ENCODE measurements at places on chromosomes 4 and X. TPM values are rescaled to one million over a fixed set of nuclear protein-coding genes. Genes with fewer than 3 reads are reported as not detected.

- no peak for DNase-seq
Measured at GRCh38 chr4:122739174-122739573, 6.7 kb downstream of the BBS12 start.

- DNase-seq = no peak
Measured at GRCh38 chrX:96386981-96387380, 297.7 kb upstream of the DIAPH2 start.

DNA sequence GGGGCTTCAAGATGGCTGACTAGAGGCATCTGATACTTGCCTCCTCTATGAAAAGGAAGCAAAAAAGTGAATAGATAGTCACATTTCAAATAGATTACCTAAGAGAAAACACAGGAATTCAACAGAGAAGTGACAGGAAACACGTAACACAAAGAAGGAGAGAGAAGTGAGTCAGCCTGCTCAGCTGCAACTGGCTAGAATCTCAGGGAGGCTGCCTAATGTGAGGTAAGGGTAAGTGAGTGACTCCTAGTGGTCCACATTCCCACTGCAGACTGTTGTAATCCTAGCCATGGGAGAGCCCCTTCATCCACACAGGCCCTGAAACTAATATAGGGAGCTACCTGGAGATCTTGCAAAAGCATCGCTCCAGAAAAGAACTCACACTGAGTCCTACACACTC, 179.2 kb downstream of the SLC7A11 start:
- DNase-seq = no peak

DNA sequence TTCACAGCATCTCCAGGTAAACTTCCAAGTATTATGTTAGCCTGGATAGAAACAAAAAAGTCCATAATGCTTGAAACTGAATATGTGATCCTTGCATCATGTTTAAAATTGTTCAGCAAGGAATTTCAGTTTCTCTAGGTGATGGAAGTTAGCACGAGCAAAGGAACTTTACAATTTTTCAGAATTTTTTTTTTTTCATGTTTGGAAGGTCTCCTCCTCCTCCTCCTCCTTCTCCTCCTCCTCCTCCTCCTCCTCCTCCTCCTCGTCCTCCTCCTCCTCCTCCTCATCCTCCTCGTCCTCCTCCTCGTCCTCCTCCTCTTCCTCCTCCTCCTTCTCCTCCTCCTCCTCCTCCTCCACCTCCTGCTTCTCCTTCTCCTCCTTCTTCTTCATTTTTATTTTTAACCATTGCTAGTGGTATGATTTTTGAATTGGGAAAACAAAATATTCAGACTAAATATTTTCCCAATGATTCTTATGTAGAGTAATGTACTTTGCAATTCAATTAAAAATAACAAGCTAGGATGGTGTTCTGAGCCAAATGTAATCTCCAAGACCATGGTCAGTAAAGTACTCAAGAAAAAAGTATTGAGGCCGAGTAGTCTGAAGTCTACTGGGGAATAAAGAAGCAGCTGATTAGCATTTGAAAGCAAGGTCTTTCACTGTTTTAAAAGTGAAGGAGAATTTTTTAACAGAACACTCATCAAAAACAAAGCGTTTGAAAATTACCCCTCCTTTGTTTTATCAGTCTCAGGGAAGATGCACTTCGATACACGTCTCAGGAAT, 420.9 kb upstream of the ATOH1 start:
- DNase-seq = no peak

- no peak for DNase-seq
Measured at GRCh38 chr4:101205916-101206315, 141.4 kb downstream of the PPP3CA start.

GRCh38 chr4:25280210-25280609, 32.4 kb upstream of the ZCCHC4 start:
- no peak for DNase-seq

DNA sequence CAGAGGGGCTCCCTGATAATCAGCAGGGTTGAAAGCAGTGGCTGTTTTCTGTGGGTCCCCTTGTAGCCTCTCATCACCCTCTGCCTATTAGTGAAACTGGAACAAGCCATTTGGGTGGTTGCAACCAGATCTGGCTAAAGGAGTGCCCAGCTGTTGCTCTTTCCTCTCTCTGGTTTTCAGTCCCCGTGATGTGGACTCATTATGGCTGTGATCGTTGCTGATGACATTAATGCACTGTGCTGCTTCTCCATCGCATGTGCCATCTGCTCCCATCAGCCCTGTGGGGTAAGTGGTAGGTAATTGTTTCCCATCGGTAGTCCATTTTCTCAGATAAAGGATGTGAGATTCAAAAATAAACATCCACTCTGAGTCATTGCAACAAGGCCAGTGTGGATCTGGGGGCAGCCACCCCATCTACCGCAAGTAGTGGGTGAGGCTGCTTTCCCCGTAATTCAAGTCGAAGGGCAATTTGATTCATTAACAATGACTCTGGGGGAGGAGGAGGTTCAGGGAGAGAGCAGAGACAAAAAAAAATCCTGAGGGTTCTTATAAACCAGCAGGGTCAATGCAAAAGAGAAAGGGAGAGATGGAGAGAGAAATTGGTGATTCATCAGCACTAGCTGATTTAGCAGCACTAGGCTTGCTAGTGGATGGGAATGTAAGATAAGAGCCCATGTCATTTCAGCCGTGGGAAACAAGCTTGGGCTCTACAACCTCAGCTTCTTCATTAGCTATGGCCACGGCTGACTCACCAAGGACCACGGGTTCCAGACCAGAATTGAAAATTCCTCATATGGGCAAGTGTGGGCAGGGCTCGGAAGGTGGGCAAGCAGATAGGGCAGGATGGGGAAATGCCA, 357.8 kb downstream of the MID1IP1 start:
- no peak for DNase-seq

DNA sequence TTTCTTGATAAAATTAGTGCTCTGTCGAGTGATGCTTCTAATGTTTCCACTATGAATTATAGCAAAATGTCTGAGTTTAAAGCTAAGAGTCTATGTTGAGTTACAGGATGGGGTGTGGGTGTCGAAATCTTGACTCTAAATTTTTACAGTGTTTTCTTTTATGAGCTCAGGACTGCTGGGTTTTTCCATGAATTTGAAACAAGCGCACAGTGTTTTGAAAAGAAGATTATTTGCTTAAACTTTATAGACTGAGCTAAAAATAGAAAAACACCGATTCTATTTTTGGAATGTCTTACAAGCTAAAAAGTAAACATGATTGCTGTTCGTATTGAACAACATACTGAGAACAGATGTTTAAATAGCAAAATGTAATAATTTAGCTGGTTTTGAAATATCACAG, 7.5 kb downstream of the PTTG2 start:
- DNase-seq = no peak

GRCh38 chr4:114495471-114495928, 103.1 kb upstream of the UGT8 start:
- no peak for DNase-seq

- no peak for DNase-seq
Measured at GRCh38 chrX:49042581-49043219, 457 bp downstream of the TFE3 start.

- DNase-seq = peak; percentile 68
Measured at GRCh38 chrX:118974088-118974907, at the start of gene LONRF3. Gene LONRF3, plus strand, starts transcription at chrX:118974618. Its CDS starts 163 bp downstream, at chrX:118974781.

- DNase-seq = no peak
Measured at GRCh38 chr4:31362756-31363155, 642.6 kb downstream of the PCDH7 start.

DNA sequence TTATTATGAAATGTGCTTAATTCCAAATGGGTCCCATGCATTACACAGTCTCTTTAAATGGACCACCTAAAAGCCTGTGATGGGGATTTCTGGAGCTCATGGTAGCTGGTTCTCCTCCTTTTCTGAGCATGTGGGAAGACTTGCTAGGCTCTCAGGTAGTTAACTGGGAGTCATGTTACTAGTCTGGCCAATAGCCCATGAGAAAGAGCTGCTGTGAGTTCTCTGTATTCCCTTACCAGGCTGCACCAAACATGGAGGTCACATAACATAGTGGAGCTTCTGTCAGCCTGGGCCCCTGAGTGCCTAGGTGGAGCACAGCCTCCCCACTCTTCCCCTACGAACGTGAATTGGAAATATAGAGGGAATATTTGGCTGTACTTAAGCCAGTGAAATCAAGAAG, 198.4 kb downstream of the MAML3 start:
- no peak for DNase-seq

GRCh38 chr4:184420881-184421416, 53.4 kb downstream of the IRF2 start:
- no peak for DNase-seq

DNA sequence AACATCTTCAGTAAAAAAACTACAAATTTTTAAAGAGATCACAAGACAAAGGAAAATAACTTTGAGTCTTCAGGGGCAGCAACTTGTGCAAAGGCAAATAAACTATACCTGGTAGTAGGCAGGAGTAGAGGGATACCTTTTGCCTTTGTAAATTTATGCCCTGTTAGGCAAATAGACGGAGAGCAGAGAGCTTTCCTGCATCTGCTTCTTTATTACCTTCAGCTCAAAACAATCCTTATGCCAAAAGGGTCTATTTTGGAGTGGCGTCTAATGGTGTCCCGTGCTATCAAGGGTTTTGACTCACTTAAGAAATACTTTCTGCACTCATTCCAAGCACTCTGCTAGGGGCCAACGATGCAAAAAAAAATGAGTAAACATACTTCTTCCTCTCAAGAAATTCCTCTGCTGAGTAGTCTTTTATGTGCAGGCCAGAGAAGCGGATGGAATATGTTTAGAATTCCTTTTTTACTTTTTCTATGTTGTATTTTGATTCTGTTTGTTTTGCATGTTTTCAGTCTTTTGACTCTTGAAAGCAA, 131.9 kb downstream of the ANXA5 start:
- DNase-seq = no peak

GRCh38 chr4:89837385-89837992, 528 bp upstream of the SNCA start:
- DNase-seq = peak; percentile 18

- no peak for DNase-seq
Measured at GRCh38 chrX:70168238-70169188, 8.8 kb upstream of the DGAT2L6 start.

DNA sequence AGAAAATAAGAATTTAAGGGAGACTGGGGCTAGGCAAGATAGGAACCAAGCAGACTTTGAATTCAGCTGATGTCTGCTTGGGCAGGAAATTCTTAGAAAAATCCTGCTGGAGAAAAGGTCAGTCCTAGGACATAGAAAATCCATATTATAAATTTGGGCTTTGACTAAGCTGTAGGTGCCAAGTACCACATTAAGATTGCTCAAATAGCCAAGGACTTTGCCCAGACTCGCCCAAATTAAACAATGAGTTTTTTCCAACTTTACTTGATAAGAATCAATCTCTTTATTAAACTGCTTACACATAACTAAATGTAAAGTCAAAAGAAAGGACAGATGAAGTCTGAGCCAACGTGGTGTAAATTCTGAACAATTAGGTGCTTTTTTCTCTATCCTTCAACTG, 95.4 kb downstream of the FUNDC1 start:
- peak; percentile 5 for DNase-seq

DNA sequence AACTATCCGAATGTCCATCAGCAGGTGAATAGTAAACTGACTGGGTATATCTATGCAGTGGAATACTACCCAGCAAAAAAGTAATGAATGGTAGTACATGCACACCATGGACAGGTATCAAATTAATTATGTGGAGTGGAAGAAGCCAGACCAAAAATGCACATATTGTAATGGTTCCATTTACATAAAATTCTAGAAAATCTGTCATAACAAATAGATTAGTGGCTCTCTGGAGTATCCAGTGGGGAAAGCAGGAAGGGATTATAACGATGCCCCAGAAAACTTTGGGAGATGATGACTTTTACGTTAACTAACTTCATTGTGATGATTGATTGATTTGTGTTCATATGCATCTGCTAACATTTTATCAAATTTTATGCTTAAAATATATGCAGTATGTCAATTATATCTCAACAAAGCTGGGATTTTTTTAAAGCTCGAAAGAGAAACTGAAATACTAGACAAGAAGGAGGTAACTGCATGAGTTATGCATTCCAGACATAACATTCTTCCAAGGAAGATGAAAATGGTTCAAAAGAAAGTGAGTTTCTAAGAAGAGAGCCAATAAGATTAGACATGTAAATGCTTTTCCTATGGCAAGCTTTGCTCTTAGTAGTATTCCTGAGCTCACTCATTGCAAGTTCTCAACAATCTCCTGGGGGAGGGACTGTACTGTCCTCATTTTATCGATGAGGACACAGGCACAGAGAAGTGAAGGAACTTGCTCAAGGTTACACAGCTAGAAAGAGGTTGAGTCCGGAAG, 58.6 kb upstream of the MSX1 start:
- DNase-seq = no peak

DNA sequence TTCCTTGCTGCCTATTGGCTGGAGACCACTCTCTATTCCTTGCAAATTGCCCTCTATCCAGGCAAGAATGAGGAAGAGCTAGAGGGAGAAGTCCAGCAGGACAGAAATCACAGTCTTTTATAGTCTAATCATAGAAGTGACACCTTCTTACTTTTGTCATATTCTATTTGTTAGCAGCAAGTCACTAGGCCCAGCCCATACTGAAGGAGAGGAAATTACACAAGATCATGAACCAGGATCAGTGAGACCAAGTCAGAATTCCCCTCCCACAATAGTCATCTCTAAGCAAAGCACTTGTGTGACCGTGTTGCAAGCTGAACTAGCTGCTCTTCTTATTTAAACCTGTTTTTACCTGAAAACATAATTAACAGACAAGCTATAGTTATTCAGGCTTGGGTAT, 317.7 kb downstream of the INPP4B start:
- no peak for DNase-seq

GRCh38 chr4:25527034-25527433, 128.6 kb upstream of the SLC34A2 start:
- DNase-seq = no peak

DNA sequence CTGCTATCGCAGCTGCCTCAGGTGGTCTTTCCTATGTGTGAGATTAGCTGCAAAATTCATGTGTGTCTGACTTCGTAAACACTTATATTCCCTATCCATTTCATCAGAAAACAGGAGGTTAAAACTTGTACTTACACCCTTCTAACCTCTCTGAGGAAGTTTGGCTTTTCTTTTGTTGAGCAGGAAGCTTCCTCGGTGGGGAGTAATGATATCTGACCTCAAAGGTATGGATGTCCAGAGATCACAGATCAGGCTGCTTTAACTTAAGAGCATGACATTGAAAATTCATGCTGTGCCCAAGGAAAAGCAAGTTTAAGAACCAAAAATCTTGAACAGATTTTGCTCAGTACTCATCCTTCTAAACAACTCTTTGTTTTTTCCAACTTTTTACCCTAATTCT, 429.1 kb downstream of the STIM2 start:
- no peak for DNase-seq

DNA sequence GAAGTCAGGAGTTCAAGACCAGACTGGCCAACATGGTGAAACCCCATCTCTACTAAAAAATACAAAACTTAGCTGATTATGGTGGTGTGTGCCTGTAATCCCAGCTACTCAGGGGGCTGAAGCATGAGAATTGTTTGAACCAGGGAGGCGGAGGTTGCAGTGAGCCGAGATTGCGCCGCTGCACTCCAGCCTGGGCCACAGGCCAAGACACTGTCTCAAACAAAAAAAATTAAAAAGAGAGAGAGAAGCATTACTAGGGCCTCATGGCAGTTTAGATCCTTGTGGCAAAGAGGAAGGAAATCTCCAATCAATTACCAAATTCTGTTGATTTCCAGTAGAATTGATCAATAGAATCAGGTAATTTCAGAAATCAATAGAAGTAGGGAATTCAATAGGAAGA, 16.8 kb upstream of the SLC34A2 start:
- no peak for DNase-seq

- no peak for DNase-seq
Measured at GRCh38 chr4:7687006-7687405, 252.3 kb upstream of the PSAPL1 start.

The SULT1B1 gene
- total RNA-seq = 0.36 TPM

The PFKFB1 gene
- 1.0 TPM for total RNA-seq

The SOD3 gene
- total RNA-seq = 300 TPM

The PAGE1 gene
- total RNA-seq = 8.9 TPM

The IL2 gene
- not detected for total RNA-seq

The NPNT gene
- 25.2 TPM for total RNA-seq

The GCNA gene
- 1.4 TPM for total RNA-seq

The CISD2 gene
- total RNA-seq = 16.4 TPM
